ENCODE measurements at places on chromosomes 16 and 17.

DNA sequence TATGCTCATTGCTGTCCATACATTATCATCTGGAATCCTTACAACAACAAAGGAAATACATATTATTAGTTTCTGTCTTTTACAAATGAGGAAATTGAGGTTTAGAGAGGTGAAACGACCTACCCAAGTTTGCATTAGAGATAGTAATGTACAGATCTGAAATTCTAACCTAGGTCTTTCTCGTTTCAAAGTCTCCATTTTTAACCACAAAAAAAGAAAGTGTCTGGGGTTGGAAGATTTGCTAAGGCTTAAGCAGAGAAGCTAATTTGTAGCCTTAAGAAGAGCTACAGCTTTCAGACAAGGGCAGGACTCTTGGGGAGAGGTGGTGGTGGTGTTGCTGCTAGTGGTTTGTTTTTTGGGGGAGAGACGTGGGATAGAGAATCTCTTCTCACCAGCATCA lies 19.2 kb downstream of the CIITA start:
- no peak for DNase-seq

DNA sequence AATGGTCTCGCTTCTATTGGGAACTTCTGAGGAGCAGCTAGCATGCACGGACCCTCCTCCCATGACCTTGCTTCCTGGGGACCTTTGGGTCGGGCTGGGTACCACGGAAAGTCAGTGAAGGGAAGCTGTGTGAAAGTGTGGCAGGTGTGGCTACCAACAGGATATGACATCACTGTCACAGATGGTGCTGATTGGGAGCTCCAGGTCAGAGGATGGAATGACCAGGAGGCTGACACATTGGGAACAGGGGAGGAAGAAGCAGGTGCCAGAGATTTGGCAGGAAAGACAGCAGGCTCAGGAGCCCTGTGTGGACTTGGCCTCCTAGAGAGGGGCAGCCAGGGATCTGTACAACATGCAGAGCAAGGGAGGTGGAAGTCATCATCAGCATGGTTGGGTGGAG lies 34.0 kb downstream of the CPNE2 start:
- DNase-seq, result no peak

- no peak for DNase-seq
These were observed 59.8 kb downstream of the TIMM22 start for GRCh38 chr17:1056761-1057160.

DNA sequence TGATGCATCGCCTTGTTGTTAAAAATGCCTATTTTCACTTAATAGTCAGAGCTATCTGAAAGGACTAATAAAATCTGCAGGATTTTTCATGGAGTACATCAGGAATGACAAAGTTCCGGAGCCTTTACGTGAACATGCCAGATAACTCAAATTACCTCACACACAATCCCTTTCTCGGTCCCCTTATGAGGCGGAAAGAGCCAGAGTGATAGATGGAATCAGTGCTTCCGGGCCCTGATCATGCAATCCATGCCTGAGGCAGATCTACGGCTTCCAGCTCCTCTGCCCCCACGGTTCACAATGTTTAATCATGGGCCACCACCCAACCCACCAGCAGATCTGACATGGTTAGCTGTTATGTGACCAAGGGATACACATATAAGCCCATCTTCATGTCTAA lies 17.0 kb downstream of the VPS53 start:
- DNase-seq, result no peak

DNA sequence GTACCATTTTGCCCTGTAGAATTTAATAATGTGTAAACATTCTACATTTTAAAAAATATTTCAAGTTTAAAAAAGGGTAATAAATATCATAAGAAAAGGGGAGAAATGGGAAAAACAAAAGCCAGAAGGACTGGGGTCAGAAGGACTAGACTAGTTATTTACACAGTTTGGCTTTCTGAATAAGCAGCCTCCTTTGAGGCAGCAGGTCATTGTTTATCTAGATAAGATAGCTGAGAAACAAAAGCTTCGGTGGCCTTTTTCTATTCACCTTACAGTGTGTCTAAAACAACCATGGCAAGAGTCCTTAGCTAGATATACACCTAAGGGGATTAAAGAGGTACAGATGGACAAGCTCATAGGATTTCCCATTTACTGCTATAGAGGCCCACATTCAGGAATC lies 396.5 kb upstream of the PMFBP1 start:
- no peak for DNase-seq

GRCh38 chr16:20928774-20929411 lies 28.3 kb downstream of the LYRM1 start:
- DNase-seq, result no peak
